CD4-positive, alpha-beta T cell treated with Interleukin-4 for 4 hours (primary cell): ENCODE measurements at places on chromosomes 5 and 9.
A peak's percentile ranks its signal among the peaks of the same experiment; 100 is the strongest.

GRCh38 chr5:157670662-157671591 is at the start of gene C5orf52:
C5orf52 (plus strand) TSS chr5:157671533; CDS start chr5:157671615, 82 bp downstream.
- peak; percentile 23 for DNase-seq

- DNase-seq = no peak
These were observed 46.9 kb downstream of the THOC3 start for GRCh38 chr5:175921061-175921730.

DNA sequence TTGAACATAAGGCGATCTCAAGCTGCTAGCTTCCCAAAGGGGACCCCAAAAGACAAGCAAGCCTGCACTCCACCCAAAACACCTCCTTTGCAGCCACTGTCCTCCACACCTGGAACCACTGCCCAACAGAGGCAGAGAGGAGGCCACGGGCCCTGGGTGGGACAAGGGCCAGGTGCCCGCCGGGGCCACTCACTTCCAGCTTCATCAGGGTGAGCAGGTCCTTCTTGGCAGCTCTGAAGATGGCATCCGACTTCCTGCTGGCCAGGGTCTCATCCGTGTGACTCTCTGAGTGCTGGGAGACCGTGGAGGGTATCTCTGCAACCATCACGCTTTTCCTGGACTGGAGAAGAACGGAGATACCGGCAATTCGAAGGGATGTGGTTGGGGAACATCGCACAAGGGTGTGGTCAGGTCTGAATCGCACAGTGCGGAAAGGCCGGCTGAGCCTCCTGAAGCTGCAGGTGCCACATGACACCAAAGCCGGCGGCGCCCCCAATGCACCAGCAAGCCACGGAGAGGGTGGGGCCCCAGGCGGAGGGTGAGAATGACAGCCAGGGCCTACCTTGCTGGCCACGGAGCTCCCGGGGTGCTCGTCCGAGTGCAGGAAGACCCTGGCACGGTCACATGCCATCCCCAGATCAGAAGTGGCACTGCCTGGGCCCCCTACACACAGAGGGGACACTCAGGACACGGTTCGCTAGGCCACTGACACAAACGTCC is 44.6 kb downstream of the PNPLA7 start:
- DNase-seq = no peak

GRCh38 chr9:680106-680505 is 161.4 kb upstream of the DMRT1 start:
- DNase-seq = no peak

GRCh38 chr5:89849830-89850512 is 559.6 kb downstream of the CETN3 start:
- DNase-seq = no peak

- DNase-seq = no peak
These were observed 142.7 kb upstream of the FBXL17 start for GRCh38 chr5:108524564-108524963.
